ENCODE measurements at places on chromosomes 7 and 10.

DNA sequence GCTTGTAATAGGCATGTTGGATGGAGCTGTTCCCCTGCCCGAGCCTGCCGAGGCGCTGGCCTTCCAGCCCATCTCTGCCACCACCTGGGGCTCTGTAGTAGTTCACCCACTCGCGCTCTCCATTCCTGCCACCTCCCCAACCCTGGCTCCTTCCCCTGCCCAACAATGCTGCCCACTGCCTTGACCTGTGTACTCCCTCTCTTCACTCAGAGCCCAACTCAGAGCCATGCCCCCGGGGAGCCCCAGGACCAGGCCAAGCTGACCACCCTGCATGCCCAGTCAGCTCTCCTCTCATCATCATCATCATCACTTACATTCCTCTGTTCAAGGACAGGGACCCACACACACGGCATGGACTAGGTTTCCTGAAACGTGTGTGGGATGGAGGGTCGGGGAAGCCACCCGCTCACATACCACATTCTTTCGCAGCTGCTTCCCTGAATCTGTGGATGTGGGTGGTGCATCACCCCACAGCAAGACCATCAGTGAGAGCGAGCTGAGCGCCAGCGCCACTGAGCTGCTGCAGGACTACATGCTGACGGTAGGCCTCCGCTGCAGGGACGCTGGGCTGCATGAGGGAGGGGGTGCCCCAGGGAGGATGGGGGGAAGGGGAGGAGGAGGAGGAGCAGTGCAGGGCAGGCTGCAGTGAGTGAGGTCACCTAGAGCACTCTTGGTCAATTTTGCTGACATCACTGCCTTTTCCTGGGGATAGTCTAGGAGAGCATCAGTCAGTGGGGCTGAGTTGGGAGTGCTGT, 15.6 kb downstream of the NACAD start:
- no peak for DNase-seq

GRCh38 chr7:144408121-144408520, 4.6 kb upstream of the NOBOX start:
- no peak for DNase-seq

GRCh38 chr7:129197771-129198170, 9.3 kb downstream of the SMO start:
- DNase-seq, result no peak

- DNase-seq, result no peak
Observed at GRCh38 chr7:19145434-19146115, 354 bp upstream of the FERD3L start.

DNA sequence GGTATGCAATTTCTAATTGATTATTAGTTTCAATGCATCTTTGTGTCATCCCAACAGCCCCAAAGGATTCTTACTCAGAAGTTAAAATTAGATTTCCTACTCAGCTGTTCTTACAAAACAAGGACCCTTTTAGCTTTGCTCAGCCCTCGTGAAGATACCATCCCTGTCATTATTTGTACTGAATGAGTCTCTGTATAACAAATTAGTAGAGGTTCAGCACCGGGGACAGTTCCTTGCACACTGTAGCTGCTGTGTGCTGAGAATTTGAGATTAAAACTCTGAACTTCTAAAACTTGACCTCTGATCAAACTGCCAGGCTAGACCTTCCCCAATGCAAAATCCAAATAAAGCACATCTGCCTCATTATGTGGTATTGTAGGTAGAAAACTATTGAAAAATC, 299.1 kb downstream of the LHFPL3 start:
- DNase-seq, result no peak

DNA sequence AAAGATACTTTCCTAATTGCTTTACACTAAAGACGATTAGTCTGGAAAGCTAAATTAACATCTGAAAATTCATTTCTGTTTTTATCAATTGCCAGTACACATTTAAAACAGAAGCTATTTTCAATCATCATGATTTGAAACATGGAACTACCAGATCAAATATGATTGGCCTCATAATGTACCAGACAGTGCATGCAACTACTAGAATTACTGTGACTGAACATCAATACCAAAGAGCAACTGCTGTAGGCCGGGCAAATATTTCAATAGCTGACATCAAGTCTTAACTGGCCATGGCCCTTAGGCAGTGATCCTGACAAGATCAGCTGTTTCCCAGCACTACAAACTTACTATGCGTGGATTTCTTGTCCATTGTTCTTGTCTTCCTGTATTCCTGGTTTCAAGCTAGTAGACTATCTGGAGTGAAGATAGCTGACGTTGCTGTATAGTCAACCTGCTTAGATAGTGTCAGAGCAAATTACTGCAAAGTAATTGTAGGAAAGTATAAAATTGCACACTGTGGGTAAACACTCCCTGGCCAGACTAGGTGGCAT, 21.7 kb upstream of the WNT16 start:
- DNase-seq, result no peak

- DNase-seq, result no peak
Observed at GRCh38 chr10:22489467-22489866, 144.2 kb downstream of the SPAG6 start.

GRCh38 chr7:17721736-17722285, 218.5 kb downstream of the SNX13 start:
- DNase-seq, result no peak

- no peak for DNase-seq
Observed at GRCh38 chr7:147196481-147196880, 1079.9 kb downstream of the CNTNAP2 start.

DNA sequence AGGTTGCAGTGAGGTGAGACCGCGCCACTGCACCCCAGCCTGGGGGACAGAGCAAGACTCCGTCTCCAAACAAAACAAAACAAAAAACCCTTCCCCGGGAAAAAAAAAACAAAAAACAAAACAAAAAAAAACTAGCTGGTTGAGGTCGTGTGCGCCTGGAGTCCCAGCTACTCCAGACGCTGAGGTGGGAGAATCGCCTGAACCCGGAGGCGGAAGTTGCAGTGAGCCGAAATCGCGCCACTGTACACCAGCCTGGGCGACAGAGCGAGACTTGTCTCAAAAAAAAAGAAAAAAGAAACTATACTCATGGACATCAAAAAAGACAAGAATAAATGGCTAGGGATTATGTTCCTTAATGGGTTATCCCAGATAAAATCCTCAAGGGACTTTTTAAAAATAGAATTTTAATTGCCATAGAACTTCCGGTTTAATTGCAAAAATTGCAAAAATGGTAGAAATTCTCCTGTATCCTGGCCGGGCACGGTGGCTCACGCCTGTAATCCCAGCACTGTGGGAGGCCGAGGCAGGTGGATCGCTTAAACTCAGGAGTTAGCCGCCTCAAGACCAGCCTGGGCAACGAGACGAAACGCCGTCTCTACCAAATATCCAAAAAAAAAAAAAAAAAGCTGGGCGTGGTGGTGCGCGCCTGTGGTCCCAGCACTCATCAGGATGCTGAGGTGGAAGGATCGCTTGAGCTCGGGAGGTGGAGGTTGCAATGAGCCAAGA, 37.8 kb downstream of the KLHDC10 start:
- DNase-seq, result no peak

DNA sequence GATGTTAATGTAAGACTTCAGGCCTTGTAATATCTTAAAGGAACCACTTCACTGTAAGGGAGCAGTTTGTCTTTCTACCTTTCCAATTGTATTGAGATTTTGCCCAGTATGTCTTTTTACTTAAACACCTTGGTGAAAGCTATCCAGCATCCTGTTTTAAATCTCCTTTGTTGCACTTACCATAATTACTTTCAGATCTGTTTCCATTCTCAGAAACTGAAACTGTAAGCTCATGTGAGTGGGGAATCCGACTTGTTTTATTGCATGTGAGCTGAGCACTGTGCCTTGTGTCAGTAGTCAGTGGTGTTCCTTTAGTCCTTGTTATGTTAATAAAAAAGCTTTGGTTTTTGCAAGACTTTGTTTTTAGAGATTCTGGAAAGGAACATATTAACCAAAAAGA, 42.2 kb downstream of the BMPR1A start:
- DNase-seq, result no peak

DNA sequence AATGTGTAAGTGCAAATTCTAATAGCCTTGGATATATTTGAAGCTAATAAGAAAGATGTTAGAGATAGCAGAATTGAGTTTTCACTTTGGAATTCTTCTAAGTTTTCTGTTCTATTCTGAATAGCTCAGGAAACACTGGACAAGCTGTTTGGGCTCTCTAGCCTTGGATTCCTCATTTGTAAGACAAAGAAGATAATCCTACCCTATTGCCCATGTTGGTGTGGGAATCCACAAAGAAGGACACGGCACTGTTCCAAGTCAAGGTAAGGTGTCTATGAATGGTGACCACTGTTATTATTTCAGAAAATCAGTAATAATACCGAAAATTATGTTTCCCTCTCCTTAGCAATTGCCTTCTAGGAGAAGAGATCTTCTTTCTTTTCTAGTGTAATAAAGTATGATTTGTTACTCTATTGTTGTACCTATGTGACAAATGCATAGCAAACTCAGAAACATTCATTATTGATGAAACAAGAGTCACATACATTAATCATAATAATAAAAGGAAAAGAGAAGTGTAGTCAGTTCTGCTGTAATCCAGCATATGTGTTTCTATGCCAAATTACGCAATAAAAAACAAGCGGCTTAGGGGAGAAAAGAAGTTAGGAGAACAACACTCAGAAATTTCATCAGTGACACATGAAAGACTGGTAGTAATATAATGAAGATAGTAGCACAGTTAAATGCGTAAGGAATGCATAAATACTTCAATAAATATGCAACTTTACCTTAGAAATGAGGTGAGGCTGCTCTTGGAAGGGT, 1012.3 kb upstream of the PHF14 start:
- no peak for DNase-seq

GRCh38 chr7:20280475-20281351, 50.0 kb upstream of the ITGB8 start:
- no peak for DNase-seq

- no peak for DNase-seq
Observed at GRCh38 chr10:128927497-128928161, 539.4 kb upstream of the MGMT start.

DNA sequence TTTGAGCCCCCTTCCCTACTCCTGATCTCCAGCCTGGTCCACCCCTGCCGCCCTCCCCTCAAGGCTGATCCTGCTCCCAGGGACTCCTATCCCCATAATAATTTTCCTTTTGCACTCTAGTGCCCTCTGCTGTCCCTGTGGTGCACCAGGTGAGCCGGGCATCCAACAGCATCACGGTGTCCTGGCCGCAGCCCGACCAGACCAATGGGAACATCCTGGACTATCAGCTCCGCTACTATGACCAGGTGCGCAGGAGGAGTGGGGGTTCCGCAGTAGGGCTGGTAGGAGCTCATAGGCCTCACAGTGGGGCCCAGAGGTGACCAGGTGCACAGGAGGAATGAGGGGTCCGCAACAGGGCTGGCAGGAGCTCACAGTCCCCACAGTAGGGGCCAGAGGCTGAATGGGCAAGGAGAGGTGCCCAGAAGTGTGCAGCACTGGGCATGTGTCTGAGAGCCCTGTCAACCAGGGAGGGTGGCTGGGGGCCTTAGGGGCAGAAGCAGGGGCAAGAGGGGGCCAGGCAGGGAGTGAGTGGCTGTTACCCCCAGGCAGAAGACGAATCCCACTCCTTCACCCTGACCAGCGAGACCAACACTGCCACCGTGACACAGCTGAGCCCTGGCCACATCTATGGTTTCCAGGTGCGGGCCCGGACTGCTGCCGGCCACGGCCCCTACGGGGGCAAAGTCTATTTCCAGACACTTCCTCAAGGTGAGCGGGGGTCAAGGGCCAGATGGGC, 11.7 kb downstream of the EPHB6 start:
- DNase-seq, result no peak

DNA sequence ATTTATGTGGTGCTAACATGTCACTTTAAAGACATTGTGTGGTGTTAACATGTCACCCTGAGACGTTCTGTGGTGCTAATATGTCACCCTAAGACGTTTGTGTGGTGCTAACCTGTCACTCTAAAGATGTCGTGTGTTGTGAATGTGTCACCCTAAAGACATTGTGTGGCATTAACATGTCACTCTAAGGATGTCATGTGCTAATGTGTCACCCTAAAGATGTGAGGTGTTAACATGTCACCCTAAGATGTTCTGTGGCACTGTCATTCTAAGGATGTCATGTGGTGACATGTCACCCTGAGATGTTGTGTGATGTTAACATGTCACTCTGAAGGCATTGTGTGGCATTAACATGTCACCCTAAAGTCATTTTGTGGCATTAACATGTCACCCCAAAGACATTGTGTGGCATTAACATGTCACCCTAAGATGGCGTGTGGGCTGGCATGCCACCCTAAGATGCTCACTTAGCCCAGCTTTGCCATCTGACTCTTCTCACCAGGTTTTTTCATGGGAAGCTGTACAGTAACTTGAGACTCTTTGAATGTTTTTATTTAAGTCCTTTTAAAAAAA, 45.6 kb downstream of the LANCL2 start:
- no peak for DNase-seq
